ENCODE measurements at places on chromosomes 5 and 9.

DNA sequence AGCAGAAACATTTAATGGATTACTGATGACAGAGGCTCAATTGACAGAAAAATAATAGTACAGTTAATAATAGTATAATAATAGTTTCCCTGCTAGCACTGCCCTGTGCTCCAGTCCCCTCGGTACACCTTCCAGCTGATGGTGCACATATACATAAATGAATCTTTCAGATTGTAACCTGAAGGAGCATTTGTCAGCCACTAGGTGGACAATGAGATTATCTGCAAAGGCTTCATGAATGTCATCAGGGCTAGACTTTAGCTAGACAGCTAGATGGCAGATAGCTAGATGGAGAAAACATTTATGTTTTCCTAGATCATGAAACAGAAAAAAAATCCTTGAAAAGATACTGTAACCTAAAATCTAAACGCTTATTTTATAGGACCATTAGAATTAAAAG lies 304.4 kb upstream of the SMC2 start:
- no peak overlapping the region for H3K4me3 ChIP-seq
- DNase-seq: no peak
- no peaks in the 10 kb centered on the region for H3K27me3 ChIP-seq
- H3K27ac ChIP-seq: no peak overlapping the region
- H3K36me3 ChIP-seq: no peaks in the 10 kb centered on the region

GRCh38 chr5:175235251-175235960 lies 208.6 kb downstream of the DRD1 start:
- H3K4me1 ChIP-seq: no peaks in the 10 kb centered on the region
- H3K4me3 ChIP-seq: no peak overlapping the region
- no peak for DNase-seq

- no peaks in the 10 kb centered on the region for H3K27me3 ChIP-seq
- H3K27ac ChIP-seq: no peak overlapping the region
- H3K36me3 ChIP-seq: no peaks in the 10 kb centered on the region
- H3K4me3 ChIP-seq: no peak overlapping the region
Measured at GRCh38 chr5:167624053-167624452, 667.4 kb upstream of the WWC1 start.

- H3K27me3 ChIP-seq: peaks cover 26% of the 10 kb centered on the region
- H3K4me3 ChIP-seq: no peak overlapping the region
- H3K4me1 ChIP-seq: peaks cover 2% of the 10 kb centered on the region
- H3K27ac ChIP-seq: no peak overlapping the region
Measured at GRCh38 chr5:137610598-137610997, 111.5 kb upstream of the SPOCK1 start.

DNA sequence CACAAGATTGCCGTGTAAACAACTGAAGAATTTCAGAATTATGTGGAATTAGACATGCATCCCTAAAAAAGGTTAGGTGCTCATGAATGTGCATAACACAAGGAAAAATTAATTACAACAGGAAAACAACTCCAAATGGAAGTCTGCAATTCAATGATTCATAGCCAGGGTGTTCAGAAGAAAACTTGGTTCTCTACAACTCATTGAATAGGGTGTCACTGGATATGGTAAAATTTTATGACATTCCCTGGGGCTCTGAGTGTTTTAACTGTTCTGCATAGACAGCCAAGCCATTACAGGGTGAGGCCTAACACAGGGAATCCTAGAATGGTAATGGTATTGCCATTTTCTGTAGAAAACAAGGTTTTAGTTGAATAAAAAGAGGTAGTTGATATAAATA lies 24.4 kb upstream of the ZSWIM6 start:
- no peak overlapping the region for H3K4me3 ChIP-seq
- H3K4me1 ChIP-seq: peaks cover 22% of the 10 kb centered on the region
- no peaks in the 10 kb centered on the region for H3K36me3 ChIP-seq
- no peak overlapping the region for H3K27ac ChIP-seq

DNA sequence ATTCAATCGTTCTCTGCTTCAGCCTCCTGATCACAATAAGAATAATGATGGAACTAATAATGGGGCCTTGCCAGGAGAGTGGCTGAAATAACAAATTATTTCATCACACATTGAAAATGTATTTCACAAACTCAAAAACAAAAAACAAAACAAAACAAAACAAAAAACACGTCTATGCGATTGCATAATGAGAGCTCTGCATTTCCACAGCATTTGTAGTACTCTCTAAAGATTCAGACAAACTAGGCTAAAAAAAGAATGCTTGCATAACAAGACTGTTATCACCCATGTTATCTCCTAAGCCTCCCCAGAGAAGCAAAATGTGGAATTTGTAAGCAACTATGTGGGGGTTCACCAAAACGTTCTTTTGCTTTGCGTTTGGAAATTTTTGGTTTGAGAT lies 48.1 kb downstream of the PRELID2 start:
- no peaks in the 10 kb centered on the region for H3K36me3 ChIP-seq
- H3K4me3 ChIP-seq: no peak overlapping the region
- H3K27ac ChIP-seq: no peak overlapping the region
- no peaks in the 10 kb centered on the region for H3K4me1 ChIP-seq
- no peaks in the 10 kb centered on the region for H3K27me3 ChIP-seq
- no peak for DNase-seq

- no peak overlapping the region for H3K4me3 ChIP-seq
- no peak overlapping the region for H3K27ac ChIP-seq
- no peaks in the 10 kb centered on the region for H3K36me3 ChIP-seq
- no peaks in the 10 kb centered on the region for H3K4me1 ChIP-seq
Measured at GRCh38 chr5:156219483-156220005, 107.4 kb upstream of the SGCD start.

DNA sequence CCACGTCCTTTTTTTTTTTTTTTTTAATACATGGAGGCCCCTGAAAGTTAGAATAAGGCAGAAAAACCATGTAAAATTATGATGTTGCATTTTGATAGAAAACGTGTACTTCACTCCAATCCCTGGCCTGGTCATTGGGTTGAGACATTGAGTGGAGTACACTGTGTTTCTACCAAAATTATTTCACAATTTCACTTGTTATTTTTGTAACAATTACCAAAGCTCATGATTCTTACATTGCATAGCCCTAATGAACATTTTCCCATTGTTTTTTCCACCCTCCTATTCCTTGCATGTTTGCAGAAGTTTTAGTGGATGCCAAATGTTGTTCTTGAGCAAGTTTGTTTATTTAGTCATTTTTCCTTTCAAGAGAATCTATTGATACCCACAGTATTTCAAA lies 21.9 kb downstream of the MAMDC2 start:
- H3K4me1 ChIP-seq: no peaks in the 10 kb centered on the region
- no peak for DNase-seq
- no peaks in the 10 kb centered on the region for H3K36me3 ChIP-seq
- H3K4me3 ChIP-seq: no peak overlapping the region

- no peak overlapping the region for H3K27ac ChIP-seq
- H3K4me1 ChIP-seq: no peaks in the 10 kb centered on the region
- DNase-seq: no peak
- H3K4me3 ChIP-seq: no peak overlapping the region
Measured at GRCh38 chr5:123273984-123274383, 149.2 kb downstream of the CEP120 start.
